Lung (tissue), 17 donors: ENCODE measurements at places on chromosomes 4 and X.

DNA sequence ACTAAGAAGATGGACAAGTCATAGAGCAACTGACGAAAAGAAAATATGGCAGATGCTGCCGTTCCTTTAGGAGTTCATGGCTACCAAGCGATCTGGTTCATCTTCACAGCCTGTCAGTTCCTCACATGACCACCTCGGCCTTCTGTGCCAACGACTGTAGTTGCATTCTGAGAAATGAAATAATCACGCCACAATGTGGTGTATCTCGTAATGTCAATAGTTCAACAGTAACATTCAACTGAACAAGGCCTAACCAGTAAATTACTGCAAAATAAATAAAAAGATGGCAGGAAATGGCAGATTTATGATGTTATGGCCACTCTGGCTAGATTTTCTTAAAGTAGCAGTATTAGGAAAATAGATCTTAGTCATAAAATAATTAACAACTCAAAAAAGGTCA is 4.4 kb downstream of the GPRIN3 start:
- no peak for DNase-seq

DNA sequence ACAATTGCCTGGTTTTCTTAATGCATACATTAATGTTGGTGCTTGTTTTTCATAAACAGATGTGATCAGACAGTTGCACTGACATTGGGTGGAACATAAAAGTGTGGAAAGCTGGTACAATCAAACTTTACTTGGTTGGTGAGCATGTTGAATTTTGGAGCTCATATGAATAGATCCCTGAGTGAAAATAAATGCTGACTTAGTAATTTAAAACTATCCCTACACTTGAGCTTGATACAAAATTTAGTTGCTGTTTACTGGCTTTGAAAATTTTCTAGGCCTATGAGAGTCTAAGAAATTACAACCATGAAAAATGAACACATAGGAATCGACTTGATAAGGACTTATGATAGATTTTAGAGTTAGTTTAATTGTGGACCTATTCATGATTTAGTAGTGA is 551.8 kb upstream of the PABPC4L start:
- no peak for DNase-seq

- no peak for DNase-seq
These were observed 99.4 kb downstream of the GPR82 start for GRCh38 chrX:41823402-41823801.

DNA sequence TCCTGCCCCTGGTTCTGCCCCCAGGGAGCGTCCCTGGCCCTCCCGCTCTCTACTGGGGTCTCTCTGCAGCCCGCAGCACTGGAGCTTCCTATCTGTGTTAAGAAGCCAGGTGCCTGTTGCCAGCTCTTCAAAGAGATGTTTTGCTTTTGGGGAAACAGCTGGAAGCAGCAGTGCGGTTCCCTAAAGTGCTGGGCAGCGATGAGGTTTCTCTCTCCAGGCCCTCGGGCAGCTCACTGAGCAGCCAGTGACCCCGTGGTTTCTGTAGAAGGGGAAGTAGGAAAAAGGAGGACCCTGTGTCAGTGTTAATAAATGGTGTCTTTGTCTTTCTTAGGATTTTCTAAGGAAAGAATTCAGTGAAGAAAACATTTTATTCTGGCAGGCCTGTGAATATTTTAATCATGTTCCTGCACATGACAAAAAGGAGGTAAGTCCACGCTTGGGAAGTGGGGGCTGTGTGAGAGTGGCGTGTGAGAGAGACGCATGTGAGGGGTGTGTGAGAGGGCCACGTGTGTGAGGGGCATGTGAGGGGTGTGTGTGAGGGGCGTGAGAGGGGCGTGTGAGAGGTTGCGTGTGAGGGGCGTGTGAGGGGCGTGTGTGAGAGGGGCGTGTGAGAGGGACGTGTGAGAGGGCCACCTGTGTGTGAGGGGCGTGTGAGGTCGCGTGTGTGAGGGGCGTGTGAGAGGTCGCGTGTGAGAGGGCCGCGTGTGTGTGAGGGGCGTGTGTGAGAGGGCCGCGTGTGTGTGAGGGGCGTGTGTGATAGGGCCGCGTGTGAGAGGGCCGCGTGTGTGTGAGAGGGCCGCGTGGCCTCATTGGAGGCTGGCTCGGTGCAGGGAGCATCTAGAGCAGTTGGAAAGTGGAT is 27.1 kb upstream of the HGFAC start:
- peak; percentile 52 for DNase-seq

- DNase-seq = peak; percentile 35
These were observed 458 bp downstream of the GRIPAP1 start for GRCh38 chrX:49001521-49002090.

DNA sequence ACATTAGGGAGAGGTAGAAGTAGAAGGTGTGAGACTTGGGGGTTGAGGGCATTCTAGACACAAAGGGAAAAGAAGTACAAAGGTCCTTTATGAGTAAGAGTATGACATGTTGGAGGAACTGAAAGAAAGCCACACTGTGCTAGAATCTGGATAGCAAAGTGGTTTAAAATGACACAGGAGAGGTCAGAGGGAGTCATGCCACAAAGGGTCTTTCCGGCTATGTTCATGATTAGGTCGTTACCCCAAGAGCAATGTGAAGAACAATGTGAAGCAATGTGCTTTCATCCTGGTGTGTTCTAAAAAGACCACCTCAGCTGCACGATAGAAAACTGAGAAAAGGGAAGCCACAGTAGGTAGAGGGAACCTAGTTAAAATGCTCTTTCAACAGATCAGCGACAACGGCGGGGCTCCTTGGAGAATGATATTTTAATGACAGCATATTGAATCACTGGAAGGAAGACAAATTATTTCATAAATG is 29.2 kb downstream of the SMIM14 start:
- no peak for DNase-seq
